Gastrocnemius medialis (tissue), 4 donors: ENCODE measurements at places on chromosomes 3 and 15. TPM values are rescaled to one million over a fixed set of nuclear protein-coding genes. Genes with fewer than 3 reads are reported as not detected.
A peak's percentile ranks its signal among the peaks of the same experiment; 100 is the strongest.

GRCh38 chr3:119582178-119582577 lies 2.9 kb downstream of the ADPRH start:
- H3K27ac ChIP-seq, result no peak overlapping the region
- H3K36me3 ChIP-seq, result no peaks in the 10 kb centered on the region
- H3K27me3 ChIP-seq, result no peaks in the 10 kb centered on the region
- H3K4me1 ChIP-seq, result peaks cover 8% of the 10 kb centered on the region
- H3K4me3 ChIP-seq, result no peak overlapping the region

DNA sequence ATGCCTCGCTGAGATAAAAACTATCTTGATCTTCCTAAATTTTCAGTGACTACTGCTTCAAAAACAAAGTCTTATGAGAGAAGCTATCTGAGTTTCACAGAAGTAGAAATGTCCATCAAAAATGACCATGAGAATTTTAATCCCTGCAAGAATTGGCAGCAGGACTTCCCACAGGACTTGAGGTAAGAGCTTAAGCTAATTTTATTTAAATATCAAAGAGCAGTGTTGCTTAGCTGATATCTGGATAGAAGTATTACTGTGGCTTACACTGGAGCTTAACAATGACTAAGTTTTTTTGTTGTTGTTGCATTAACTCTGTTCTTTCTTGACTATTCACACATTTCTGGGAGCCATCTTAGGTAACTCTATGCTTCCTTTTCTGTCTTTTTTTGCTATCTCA lies 60.8 kb upstream of the EPHA3 start:
- no peaks in the 10 kb centered on the region for H3K36me3 ChIP-seq
- no peaks in the 10 kb centered on the region for H3K4me1 ChIP-seq
- no peak overlapping the region for H3K4me3 ChIP-seq

GRCh38 chr3:155491696-155492095 lies 198.2 kb upstream of the STRIT1 start:
- no peak overlapping the region for H3K27ac ChIP-seq
- no peak overlapping the region for H3K4me3 ChIP-seq
- H3K4me1 ChIP-seq, result no peaks in the 10 kb centered on the region
- no peaks in the 10 kb centered on the region for H3K27me3 ChIP-seq
- no peak for DNase-seq

GOLGA6A gene
- total RNA-seq, result 0.83 TPM

NAALADL2 gene
- total RNA-seq, result 0.36 TPM

DNA sequence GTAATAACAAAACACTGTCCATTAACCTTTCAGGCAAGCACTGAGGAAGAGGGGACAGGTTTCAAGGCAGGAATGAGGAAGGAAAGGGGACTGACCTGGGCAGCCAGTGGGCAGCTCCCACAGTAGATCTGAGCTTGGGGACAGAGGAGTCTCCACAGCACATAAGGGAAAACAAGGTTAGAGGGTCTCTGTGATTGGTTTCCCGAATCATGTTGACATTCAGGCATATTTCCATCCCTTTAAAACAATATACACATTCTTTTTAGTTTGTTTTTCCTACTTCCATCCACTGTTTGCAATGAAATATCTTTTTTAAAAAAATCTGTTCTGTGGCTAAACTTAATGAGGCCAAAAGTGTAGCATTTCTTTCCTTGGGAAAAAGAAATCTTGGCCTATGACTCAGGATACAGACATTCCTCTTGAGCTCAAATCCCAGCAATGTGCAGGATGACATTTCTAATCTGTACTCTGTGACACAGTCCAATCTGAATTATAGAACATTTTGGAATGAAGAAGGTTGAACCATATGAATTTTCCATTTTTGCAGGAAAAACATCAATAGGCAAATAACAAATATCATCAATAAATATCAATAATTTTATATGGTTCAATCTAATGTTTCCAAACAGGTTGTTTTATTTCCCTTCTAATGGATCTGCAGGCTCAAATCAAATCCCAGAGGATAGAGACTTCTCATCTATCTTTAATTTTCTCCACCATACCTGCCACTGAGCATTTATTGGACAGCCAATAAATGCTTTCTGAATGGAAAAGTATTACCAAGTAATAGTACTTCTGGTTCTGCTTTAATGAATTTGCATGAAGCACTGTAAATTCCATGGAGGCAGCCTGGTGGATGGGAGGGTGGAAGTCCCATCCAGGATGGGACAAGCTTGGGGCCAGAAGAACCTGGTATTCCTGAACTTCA lies 54.1 kb downstream of the ITGB5 start:
- peaks cover 33% of the 10 kb centered on the region for H3K4me1 ChIP-seq
- no peak for DNase-seq
- no peaks in the 10 kb centered on the region for H3K36me3 ChIP-seq
- peak overlapping the region; percentile 35 for H3K27ac ChIP-seq
- H3K4me3 ChIP-seq, result no peak overlapping the region

GRCh38 chr3:127004641-127005397 lies 21.9 kb downstream of the PLXNA1 start:
- no peak overlapping the region for H3K27ac ChIP-seq
- H3K27me3 ChIP-seq, result no peaks in the 10 kb centered on the region
- H3K4me3 ChIP-seq, result no peak overlapping the region

- H3K4me3 ChIP-seq, result no peak overlapping the region
- no peaks in the 10 kb centered on the region for H3K27me3 ChIP-seq
- no peaks in the 10 kb centered on the region for H3K36me3 ChIP-seq
- no peaks in the 10 kb centered on the region for H3K4me1 ChIP-seq
- H3K27ac ChIP-seq, result no peak overlapping the region
Measured at GRCh38 chr3:161413127-161413854, 42.0 kb upstream of the SPTSSB start.

WDR93 gene
- total RNA-seq, result not detected

GRCh38 chr3:127773752-127774395 lies 48.4 kb downstream of the MGLL start:
- H3K27ac ChIP-seq, result peak overlapping the region; percentile 85
- DNase-seq, result no peak
- H3K36me3 ChIP-seq, result no peaks in the 10 kb centered on the region
- H3K27me3 ChIP-seq, result no peaks in the 10 kb centered on the region
- peaks cover 41% of the 10 kb centered on the region for H3K4me1 ChIP-seq

GRCh38 chr3:156685752-156686151 lies 11.4 kb downstream of the TIPARP start:
- no peak overlapping the region for H3K4me3 ChIP-seq
- H3K27me3 ChIP-seq, result no peaks in the 10 kb centered on the region
- no peak overlapping the region for H3K27ac ChIP-seq
- H3K4me1 ChIP-seq, result peaks cover 63% of the 10 kb centered on the region
- H3K36me3 ChIP-seq, result no peaks in the 10 kb centered on the region

DNA sequence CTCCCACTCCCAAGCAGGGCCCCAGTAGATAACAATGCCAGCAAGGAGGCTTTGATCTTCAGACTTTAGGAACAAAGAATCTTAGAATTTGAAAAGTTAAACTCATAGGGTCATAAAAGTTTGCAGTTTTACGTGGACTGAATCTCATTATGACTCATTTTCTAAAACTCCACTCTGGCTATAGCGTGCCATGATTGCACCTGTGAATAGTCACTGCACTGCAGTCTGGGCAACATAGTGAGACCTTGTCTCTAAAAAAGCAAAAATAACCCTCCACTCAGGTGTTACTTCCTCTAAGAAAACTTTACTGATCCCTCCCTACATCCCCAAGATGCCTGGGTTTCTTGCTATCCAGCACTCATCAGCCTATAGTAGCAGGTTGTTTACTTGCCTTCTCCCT lies 104.5 kb downstream of the IL20RB start:
- no peak overlapping the region for H3K4me3 ChIP-seq
- DNase-seq, result no peak
- H3K4me1 ChIP-seq, result no peaks in the 10 kb centered on the region
- H3K36me3 ChIP-seq, result no peaks in the 10 kb centered on the region
- no peaks in the 10 kb centered on the region for H3K27me3 ChIP-seq

DNA sequence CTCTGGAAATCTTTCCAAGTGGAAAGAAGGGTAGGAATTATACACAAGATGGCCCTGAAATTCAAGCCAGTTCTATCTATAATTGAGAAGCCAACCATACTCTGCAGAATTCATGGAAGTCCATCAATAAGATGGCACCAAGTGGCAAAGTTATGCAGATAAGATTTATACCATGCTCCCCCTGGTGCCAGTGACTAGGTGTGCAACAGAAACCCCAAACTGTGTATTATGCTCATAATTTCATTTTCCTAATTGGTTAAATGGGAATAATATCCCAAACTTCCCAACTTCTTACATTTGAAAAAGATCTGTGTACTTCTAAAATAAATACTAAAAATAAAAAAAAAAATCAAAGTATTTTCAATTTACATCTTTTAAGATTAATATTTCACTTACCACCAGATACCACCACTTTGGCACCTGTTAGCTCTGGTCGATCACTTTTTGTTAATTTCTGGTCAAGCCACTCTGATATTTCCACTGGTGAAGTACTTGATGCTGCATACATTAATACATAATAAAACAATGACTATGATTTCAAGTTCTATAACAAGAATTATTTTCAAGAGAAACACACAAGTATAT lies 25.9 kb downstream of the ETFA start:
- H3K4me1 ChIP-seq, result no peaks in the 10 kb centered on the region
- H3K36me3 ChIP-seq, result peaks cover 62% of the 10 kb centered on the region
- no peaks in the 10 kb centered on the region for H3K27me3 ChIP-seq
- no peak overlapping the region for H3K4me3 ChIP-seq

- no peaks in the 10 kb centered on the region for H3K27me3 ChIP-seq
- DNase-seq, result no peak
- H3K27ac ChIP-seq, result no peak overlapping the region
- H3K36me3 ChIP-seq, result no peaks in the 10 kb centered on the region
Measured at GRCh38 chr15:87326269-87326668, 930.3 kb downstream of the NTRK3 start.

- H3K4me1 ChIP-seq, result no peaks in the 10 kb centered on the region
- no peak overlapping the region for H3K4me3 ChIP-seq
- H3K27ac ChIP-seq, result no peak overlapping the region
Measured at GRCh38 chr3:81352867-81353266, 408.6 kb downstream of the GBE1 start.

ECE2 gene
- not detected for total RNA-seq

DNA sequence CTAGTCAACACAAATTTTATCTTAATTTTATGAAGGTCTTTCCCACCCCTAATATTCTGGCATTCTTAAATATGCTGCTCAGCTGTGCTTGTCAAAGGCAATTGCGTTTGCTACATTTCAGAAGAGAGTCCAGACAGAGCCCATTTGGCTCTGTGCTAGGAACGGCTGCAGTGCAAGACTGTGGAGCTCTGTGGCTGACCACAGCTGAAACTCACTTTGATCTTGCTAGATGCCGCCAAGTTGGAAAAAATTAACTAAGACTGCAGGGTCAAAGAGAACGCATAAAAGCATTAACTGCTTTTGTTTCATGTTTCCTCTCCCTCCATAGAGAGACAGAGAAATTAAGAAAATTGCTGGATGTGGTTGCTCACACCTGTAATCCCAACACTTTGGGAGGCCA lies 7.6 kb upstream of the PPP1R2 start:
- H3K36me3 ChIP-seq, result no peaks in the 10 kb centered on the region
- H3K4me1 ChIP-seq, result peaks cover 19% of the 10 kb centered on the region
- no peak overlapping the region for H3K27ac ChIP-seq
- H3K27me3 ChIP-seq, result no peaks in the 10 kb centered on the region
- no peak overlapping the region for H3K4me3 ChIP-seq

SERINC4 gene
- 0.82 TPM for total RNA-seq

DNA sequence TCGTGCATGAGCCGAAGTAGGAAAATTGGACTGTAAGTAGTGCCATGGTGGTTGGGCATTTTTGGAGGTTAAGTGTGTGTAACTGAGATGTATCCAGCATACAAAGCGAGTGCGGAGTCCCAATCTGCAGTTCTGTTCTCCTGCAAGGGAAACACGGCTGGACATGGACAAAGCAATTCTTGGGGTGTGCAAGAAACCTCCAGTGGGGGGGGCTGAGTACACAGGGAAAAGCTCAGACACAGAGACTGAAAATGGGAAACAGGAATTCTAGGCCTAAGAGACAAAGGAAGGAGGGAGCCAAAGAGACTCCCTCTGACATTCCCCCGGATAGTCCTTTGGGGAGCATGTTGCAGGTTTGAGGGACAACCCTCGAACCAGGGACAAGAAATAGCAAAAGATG lies 83.2 kb upstream of the PLSCR4 start:
- H3K4me3 ChIP-seq, result no peak overlapping the region
- H3K4me1 ChIP-seq, result no peaks in the 10 kb centered on the region
- H3K27ac ChIP-seq, result no peak overlapping the region
- no peaks in the 10 kb centered on the region for H3K36me3 ChIP-seq
- no peaks in the 10 kb centered on the region for H3K27me3 ChIP-seq

DNA sequence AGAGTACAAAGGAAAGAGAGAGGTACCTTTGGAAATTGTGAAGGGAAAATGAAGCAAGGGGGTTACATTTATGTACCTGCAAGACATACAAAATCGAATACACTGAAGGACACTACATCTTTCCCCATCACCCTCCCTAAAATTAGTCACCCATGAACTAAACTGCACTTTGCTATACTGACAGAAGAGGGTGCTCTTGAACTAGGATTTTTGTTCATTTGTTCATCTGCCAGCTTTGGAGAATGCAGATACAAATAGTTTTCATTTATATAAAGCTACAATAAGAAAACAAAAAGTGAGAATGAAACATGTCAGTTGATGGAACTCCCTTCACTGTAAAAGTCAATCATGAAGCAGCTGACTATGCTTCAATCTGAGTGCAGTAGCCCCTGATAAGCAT lies 55.7 kb downstream of the PCCB start:
- peaks cover 10% of the 10 kb centered on the region for H3K36me3 ChIP-seq
- H3K27me3 ChIP-seq, result no peaks in the 10 kb centered on the region
- no peak overlapping the region for H3K4me3 ChIP-seq
- no peak for DNase-seq
- no peaks in the 10 kb centered on the region for H3K4me1 ChIP-seq

GRCh38 chr3:189122110-189122509 lies 49.7 kb upstream of the TPRG1 start:
- no peak for DNase-seq
- no peaks in the 10 kb centered on the region for H3K36me3 ChIP-seq
- H3K4me3 ChIP-seq, result no peak overlapping the region
- peaks cover 31% of the 10 kb centered on the region for H3K4me1 ChIP-seq
- H3K27ac ChIP-seq, result peak overlapping the region; percentile 65

SYNPR gene
- total RNA-seq, result not detected

DNA sequence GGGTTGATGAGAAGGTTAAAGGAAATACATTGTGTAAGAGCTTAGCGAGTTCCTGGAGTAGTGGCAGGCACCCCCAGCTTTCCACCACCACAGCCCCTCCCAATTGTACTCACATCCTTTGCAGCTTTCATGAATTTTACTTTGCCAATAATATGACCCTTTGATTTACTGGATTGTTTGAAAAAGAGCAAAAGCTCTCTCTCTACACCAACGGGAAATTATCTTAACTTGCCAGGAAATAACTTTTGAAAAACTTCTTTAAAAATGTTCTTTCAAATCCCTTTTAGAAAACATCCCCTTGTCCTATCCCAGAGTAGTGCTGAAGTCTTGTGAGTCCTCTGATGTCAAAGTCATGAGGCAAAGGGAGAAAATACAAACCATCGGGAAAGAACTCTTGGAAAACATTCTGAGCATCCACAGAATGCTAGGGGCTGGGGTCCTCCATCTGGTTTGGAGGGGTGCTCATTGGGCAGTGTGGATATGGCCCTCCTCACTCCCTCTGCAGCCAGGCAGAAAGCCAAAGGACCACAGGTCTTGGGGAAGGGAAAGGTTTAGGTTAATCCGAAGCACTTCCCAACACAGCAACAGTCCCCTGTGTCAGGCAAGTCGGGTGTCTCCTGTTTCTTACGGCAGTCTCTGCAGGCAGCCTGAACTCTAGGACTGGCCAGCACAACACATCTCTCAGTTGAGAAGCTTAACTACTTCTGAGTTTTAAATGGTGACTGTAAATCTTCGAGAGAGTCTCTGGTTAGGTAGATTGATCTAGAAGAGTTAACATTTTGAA lies 36.5 kb downstream of the BOC start:
- H3K36me3 ChIP-seq, result no peaks in the 10 kb centered on the region
- no peak for DNase-seq
- H3K4me1 ChIP-seq, result peaks cover 10% of the 10 kb centered on the region
